Activated CD4-positive, CD25-positive, alpha-beta regulatory T cell treated with anti-CD3 and anti-CD28 coated beads, Interleukin-2, amount 50 U/mL, for 16 hours (primary cell): ENCODE measurements at places on chromosomes 13 and 19.

GRCh38 chr19:46116121-46116520, 8.4 kb downstream of the IGFL3 start:
- DNase-seq = no peak

DNA sequence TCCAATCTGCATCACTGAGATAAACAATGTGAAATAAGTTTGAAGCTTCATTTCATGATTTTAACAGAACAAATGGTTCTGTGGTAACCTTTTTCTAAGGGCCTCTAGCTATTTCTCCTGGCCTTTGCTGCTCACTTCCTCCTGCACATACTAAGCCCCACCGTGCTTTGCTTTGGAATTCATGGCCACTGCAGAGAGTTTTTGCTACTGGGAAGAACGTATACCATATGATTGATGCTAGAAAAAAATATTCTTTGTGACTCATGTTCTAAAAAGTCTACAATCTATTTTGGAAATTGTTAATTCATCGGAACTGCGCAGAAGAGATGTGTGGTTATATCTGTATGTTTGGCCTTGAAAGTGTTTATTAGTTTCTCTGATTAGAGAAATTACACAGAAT, 747.3 kb downstream of the PCDH9 start:
- no peak for DNase-seq

- DNase-seq = no peak
Measured at GRCh38 chr19:12111176-12111575, 29.0 kb downstream of the ZNF20 start.

- no peak for DNase-seq
Measured at GRCh38 chr19:9000933-9001332, 9.3 kb downstream of the MUC16 start.

- no peak for DNase-seq
Measured at GRCh38 chr19:33512580-33513137, 8.9 kb downstream of the PEPD start.

- DNase-seq = no peak
Measured at GRCh38 chr13:59776924-59777690, 386.6 kb downstream of the DIAPH3 start.

DNA sequence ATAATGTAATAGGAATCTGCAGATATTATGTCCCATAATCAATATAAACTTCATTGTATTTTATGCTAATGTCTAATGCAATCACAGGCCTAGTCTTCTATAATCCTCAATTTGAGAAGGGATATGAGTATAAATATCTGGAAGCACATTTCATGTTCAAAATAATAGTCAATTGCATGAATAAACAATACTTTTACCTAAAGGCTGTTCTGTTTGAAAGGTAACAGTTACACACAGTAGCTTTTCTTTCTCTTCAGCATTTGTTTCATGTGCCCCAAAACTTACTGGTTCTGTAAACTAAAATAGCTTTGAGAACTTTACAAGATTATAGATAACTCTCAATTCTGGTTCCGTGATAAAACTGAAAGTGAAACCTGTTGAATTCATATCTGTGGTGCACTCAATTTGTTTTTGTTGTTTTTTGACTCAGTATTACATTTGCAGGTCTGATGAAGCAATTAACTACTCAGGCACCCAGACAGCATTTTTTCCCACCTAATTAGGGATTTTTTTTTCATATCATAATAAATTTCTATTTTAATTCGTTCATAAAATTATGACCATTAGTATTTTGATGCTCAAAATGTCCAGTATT, 1193.8 kb downstream of the SLITRK1 start:
- no peak for DNase-seq

DNA sequence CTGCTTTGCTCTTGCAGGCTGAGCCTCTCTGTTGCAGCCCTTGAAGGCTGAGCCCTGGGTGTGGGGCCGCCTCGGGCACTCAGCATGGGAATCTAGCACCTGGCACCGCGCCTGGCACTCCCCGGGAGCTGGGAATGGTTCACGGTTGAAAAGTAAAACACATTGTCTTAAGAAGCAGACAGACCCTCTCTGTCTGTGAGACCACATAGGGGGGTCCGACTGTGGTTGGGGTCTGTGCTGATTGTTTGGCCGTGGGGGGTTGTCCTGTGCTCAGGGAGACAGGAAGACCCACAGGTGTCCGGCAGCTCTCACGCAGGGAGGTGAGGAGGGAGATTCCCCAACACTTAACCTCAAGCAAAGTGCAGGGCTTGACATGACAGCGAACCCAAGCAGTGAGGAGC, 64.8 kb downstream of the SOX1 start:
- no peak for DNase-seq

DNA sequence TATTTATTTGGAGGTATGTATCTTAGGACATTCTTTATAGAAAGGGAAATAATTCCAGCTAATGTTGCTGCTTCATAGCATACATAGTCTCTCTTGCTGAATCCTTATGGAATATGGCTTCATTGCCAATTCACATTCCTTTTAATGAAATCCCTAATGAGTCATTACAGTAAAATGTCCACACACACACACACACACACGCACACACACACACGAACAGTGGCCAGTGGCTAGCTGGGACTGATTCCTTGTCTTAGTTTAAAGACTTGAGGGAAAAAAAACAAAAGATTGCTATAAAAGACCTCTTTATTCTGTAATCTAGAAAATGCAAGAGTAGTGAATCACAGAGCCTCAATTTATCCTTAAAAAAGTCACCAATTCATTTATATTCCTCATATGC, 301.6 kb downstream of the SLITRK6 start:
- DNase-seq = no peak

GRCh38 chr19:16882146-16882545, 6.7 kb upstream of the F2RL3 start:
- DNase-seq = no peak

DNA sequence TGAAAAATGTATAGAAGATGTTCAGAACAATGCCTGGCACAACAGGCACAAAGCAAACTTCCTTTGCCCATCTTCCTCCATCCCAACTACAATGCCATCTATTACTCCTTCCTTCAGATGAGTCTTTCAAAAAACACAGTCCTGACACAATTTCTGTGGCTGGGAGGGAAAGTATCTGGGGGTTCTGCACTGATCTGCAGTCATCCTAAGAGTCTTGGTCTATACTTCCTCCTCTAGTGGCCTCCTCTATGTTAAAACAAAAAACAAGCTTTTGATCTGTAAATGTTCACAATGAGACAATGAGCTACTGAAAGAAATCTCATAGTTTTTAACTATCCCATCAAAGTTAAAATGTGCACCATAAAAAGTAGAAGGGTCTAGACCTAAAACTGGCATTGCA, 44.8 kb downstream of the USP12 start:
- DNase-seq = no peak

DNA sequence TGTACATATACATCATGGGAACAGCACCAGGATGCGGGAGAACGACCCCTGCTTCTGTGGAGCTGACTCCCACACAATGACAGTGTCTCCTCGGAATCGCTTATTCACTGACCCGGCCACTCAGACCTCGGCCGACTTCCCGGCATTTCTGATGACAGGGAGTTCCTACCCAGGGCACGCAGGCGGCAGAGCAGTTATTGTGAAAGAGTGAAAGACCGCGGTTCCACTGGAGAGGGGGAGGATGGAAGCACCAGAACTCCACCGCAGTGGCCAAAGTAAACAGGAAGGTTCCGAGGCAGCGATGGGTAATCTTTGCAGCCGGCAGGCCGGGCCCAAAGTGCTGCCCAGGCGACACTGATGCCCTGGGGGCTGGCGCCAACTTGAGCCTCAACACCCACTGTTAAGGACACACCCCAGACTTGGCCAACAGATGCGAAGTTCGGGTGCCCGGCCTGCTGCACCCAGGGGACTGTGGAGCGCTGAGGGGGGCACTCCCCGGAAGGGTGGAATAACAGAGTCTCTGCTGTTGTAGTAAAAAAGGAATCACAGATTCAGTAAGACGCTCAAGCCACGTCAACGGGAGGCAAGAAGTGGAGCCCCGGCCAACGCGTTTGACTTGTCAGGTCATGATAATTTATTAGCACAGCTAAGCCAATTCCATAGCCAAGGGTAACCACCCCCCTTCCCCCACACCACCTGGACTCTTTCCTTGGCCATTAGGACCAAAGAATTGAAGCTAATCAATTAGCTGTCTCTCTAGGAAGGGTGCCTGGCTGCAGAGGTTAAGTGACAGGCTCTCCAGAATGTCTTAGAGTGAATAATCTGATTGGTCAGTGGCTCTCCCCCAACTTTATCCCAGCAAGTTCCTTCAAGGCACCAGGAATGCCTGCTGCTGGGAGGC, 5.8 kb downstream of the MLLT1 start:
- DNase-seq = no peak

- no peak for DNase-seq
Measured at GRCh38 chr19:49064029-49064629, 489 bp downstream of the NTF4 start.

GRCh38 chr19:4758659-4759058, 32.9 kb upstream of the FEM1A start:
- DNase-seq = no peak

- DNase-seq = no peak
Measured at GRCh38 chr19:2487842-2488241, 11.9 kb downstream of the GADD45B start.

GRCh38 chr19:39405261-39405957, 1.2 kb upstream of the ZFP36 start:
- DNase-seq = no peak

GRCh38 chr13:73943137-73943964, 190.9 kb downstream of the KLF12 start:
- no peak for DNase-seq
